ENCODE measurements at places on chromosomes 7 and 10.

DNA sequence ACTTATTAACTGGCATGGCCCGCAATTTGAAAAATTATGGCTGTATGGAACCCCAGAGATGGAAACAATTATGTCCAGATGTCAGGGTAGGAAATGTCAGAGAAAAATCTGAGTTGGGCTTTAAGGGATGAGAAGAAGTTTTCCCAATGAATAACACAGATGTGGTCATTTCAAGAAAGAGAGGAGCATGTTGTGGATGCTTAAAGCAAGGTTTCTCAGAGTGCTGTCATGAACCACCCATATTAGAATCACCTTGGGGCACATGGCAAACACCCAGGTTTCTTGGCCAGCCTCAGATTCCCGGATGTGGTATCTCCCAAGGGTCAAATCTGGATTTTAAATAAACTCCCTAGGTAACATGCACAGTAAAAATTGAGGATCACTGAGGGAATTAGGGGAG lies 43.6 kb downstream of the LAMB4 start:
- no peak for DNase-seq

DNA sequence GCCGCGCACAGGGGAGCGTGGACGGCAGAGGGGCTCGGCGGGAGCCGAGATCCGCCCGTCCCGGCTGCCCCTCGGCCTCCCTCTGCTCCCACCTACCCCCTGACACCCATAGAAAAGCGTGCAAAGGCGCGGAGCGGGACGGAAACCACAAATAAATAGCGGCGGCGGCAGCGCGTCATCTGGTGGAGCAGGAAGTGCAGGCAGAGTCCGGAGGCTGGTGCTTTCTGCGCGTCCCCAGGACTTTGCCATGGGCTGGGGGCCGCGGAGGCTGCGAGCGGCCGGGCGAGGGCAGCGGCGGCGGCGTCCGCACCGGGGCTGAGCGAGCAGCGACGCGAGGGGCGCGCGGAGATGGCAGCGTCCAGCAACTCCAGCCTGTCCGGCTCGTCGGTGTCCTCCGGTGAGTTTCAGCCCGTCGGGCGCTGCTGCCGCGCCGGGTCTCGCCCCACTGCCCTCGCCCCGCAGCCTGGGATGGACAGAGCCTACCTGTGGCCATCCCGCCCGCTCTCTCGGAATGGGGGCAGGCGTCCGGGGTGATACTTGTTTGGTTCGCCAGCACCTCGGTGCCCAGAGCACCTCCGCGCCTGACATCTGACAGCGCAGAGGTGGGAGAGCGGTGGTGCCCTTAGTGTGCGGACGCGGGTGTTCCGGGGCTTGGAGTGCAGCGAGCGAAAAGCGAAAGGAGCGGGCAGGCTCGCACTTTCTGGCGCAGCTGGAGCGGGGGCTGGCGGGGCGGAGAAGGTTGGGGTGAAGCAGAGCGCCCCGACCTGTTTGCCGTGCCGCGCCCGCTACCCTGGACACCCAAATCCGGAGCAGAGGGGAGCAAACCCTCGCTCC lies at the start of gene CHN2:
Gene CHN2, plus strand, starts transcription at position 182 of the 834 bp plus-strand sequence.
- no peak for DNase-seq

- DNase-seq: no peak
Observed at GRCh38 chr7:75889223-75889825, 10.5 kb downstream of the RHBDD2 start.

- no peak for DNase-seq
Observed at GRCh38 chr7:155947051-155947450, 134.8 kb upstream of the SHH start.
